ENCODE measurements at places on chromosomes 1 and 21.
A peak's percentile ranks its signal among the peaks of the same experiment; 100 is the strongest.

DNA sequence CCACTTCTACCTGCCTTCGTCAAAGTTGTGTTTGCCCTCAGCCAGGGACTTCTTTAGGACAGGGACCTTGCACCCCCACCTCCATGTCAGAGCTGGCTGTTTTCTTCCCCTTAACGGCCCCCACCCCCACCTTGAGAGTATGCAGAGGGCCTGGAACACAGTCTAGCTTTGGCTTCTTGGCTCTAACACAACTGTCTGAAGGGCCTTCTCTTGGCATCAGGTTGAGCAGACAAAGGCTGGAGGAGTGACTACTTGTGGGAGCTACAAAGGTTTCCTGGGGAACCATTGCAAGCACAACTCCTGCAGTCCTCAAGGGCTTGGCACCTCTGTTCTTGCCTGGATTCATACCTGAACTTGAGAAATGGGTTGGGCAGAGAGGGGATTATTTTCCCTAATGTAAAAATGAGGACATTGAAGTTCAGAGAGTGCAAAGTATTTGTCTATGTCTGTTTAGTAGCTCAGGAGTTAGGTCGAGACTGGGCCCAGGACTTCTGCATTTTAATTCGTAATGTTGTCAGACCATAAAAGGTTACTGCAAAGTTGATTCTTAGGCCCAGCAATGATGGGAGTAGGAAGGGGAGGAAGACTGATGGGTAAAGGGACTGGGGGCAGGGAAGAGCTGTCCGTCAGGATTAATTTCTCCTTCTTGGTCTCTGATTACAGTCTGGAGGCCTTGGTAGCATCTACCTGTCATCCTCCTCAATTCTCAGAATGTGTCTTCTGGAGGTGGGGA lies 2.6 kb downstream of the CYP4B1 start:
- no peak for DNase-seq

- DNase-seq, result no peak
Measured at GRCh38 chr1:175204330-175204729, 11.8 kb upstream of the KIAA0040 start.

DNA sequence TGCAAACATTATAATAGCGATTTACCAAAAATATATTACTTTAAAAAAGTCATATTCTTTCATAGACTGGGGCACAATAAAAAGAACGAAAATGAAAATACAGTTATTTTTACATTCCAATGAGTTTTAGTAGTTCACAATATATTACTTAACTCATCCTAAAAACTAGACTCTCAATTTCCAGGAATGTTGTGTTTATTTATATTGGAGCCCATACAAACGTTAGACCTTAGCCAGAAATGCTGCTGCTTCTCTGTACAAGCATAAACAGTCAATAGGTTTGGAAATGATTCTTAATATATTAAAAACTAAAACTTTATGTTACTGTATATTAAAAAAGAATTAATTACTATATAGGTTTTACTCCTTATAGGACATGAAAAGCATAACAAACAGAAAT lies 302.3 kb downstream of the BRINP3 start:
- DNase-seq, result no peak

DNA sequence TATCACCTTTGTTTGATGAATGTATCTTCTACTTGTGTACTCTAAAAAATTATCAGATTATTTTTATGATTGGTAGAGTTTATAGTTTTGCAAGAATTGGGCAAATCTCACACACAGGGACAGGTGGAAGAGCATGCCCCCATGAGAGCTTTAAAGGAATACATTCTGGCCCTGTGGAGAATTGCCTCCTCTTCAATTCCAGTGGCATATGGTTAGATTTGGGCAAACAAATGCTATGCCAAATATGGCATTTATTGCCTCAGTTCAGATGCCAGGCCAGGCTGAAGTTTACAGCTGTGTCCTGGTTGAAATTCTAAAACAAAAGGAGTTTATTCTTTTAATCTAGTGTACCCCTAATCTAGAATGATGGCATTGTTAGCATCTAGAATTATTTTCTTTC lies 162.4 kb upstream of the CACYBP start:
- no peak for DNase-seq

- DNase-seq, result no peak
Measured at GRCh38 chr1:50481142-50481736, 58.0 kb upstream of the DMRTA2 start.

DNA sequence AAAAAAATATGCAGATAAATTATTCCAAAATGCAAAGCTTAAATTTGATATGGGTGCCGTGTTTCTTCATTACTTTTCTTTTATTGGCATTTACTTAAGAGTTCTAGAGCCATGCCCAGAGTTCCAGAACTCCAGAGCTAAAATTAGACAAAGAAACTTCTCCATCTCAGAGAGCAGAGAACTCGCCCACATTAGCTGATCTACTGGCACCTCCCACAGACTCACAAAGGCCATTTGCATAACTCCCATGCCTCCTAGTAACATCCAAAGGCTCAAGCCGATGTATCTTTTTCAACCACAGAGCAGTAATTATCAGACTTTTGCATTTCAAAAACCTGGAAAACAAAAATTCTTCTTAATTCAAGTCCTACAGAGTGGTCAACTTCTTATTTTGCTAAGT lies 323.8 kb upstream of the ST6GALNAC5 start:
- no peak for DNase-seq

DNA sequence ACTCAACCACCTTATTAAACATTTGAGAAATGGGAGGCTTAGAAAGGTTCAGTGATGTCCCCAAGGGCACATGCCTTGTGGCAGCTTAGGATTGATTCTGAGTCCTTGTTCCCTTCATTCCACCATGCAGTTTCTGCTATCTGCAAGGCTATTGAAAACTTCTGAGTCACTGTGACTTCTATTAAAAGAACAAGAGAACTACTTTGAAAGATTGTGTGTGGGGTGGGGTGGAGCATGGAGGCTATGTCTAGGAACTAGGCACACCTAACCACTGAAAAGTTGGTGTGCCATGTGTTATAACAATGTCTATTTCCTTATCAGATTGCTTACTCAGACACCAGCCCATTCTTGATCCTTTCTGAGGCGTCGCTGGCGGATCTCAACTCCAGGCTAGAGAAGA lies 10.8 kb downstream of the MTARC1 start:
- no peak for DNase-seq

- DNase-seq, result no peak
Measured at GRCh38 chr1:31159869-31160611, 79.6 kb downstream of the NKAIN1 start.

DNA sequence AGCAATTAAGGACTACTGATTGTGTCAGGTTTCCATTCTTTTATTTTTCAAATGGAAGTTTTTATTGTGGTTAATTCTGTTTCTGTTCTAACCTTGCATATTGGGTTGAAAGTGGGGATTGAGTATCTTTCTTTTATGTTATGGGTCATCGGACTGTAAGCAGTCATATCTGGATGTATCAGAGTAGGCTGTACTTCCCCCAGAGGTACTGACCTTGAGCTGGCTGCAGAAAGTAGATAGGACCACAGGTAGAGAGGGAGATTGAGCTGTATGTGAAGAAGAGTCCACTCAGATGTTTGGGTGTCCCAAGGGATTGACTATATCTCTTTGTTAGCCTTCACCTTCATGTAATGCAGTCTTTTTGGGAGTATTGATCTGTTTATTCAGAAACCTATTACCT lies 20.5 kb upstream of the ALG14 start:
- DNase-seq, result no peak

DNA sequence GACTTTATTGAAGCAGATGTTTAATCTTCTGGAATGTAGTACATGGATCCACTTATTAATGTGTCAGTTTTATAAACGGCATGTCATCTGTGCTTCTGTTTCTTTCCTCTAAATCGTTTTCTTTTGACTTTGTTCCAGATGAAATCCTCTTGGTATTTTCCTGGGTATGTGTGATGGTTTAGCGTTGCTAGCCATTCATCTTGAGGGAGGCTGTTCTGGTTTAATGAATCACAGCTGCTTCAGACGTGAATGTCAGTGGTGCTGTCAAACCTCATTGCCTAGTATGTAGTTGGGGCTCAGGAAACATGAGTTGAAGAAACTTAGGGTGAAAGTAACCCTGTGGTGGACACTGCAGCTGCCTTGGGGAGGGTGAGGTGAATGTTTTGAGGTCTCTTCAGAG lies 33.2 kb downstream of the KCNK1 start:
- no peak for DNase-seq

GRCh38 chr1:178716111-178716510 lies 8.9 kb upstream of the RALGPS2 start:
- no peak for DNase-seq

- no peak for DNase-seq
Measured at GRCh38 chr21:29627905-29628304, 311.9 kb downstream of the GRIK1 start.

DNA sequence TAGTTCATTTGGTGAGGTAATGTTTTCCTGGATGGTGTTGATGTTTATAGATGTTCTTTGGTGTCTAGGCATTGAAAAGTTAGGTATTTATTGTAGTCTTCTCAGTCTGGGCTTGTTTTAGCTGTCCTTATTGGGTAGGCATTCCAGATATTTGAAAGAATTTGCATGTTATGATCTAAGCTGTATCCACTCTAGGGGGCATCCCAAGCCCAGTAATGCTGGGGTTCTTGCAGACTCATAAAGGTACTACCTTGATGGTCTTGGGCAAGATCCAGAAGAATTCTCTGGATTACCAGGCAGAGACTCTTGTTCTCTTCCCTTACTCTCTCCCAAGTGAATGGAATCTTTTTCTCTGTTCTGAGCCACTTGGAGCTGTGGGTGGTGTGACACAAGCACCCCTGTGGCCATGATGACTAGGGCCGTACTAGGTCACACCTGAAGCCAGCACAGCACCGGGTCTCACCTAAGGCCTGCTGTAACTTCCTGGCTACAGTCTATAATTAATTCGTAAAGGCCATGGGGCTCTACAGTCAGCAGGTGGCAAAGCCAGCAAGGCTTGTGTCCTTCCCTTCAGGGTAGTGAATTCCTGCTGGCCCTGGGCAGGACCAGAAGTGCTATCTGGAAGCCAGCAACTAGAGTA lies 74.8 kb upstream of the PDE4B start:
- no peak for DNase-seq

DNA sequence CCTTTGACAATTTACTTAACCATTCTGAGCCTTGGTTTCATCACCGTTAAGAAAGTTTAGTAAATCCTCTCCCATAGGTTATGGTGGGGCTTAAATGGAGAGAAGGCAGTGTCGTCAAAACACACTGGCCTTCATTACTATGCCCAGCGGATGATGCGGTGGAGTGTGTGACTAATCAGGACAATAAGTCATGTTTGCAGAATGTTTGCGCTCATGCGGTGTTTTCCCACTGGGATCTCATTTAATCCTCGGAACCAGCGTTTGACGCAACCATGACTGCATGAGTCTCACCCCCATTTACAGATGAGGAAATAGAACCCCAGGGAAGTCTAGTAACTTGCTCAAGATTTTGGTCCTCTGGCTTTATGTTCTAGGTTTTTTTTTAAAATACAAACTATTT lies 17.5 kb downstream of the SLC26A9 start:
- no peak for DNase-seq

- DNase-seq, result no peak
Measured at GRCh38 chr1:33971913-33972312, 108.0 kb downstream of the HMGB4 start.

DNA sequence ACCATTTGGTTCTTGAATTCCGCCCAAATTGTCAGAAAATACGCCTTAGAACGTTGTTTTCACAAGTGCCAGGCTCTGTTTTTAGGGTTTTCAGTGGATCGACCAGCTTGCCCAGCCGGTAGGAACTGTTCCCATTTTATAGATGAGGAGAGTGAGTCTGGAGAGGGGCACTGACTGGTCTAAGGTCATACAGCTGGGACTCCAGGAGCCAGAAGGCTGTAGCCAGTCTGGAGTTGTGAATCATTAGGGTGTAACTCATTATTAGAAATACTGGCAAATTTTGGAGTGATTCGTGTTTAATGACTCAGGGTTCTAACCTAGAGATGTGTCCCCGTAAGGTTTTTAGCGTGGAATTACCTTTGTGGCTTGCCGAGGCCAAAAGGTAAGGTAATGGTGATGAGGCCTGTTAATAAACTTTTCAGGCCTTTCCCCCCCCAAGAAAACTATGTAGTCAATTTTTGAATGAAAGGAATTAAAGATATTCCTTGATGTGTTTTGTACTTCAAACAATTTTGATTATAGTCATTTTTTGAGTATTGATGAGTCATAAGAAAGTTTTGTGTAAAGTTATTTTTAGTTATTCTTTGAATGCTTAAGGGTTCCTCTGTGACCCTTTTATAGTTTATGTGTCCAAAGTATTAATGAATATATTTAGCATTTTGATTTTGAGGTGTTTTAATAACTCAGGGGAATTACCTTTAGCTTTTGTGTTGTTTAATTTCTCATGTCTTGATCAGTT lies 2.1 kb downstream of the DYRK1A start:
- DNase-seq, result no peak

DNA sequence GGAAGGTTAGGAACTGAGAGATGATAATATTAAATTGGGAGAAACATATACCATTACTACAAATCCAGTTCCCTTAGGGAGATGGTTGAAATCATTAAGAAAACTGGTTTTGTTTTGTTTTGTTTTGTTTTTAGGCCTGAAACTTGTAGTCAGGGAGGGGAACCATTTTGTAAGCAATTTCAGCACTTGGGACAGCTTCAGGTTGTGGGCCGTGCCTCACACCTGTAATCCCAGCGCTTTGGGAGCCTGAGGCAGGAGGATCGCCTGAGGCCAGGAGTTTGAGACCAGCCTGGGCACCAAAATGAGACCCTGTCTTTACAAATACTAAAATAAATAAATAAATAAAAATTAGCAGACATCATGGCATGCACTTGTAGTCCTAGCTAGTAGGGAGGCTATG lies 694.3 kb upstream of the NR5A2 start:
- DNase-seq, result no peak

DNA sequence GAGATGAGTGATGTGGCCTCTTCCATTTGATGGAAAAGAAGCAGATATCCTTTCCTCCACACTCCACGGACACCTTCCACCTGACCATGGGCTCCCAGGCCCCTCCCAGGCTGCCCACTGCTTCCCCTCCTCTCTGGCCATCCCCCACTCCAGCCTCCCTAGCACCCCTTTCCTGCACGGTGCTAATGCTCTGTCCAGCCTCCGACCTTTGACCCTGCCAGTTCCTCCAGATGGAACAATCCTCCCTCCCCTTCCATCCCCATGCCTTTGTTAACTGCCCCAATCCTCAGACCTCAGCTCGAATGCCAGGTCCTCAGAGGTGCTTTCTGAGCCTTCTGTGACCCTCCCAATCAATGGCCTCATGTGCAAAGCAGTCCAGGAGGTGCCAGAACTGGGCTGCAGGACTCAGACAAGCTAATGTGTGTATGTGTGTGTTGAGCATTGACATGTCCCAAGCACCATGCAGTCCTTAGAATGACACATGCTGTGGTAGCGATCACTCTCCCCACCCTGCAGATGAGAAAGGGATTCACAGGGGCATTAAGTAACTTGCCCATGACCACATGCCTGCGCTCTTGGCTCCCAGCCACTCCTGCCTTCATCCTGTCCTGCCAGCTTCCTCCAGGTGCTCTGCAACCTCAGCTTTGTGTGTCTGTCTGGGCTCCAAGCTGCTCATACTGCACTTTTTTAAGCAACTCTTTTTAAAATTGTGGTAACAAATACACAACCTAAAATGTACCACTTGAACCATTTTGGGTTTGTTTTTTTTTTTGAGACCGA lies 63.5 kb upstream of the EDN2 start:
- peak; percentile 22 for DNase-seq

GRCh38 chr1:225254676-225255075 lies 173.2 kb downstream of the LBR start:
- no peak for DNase-seq

GRCh38 chr1:82387012-82387366 lies 586.3 kb downstream of the ADGRL2 start:
- no peak for DNase-seq

Measured in activated CD4-positive, CD25-positive, alpha-beta regulatory T cell treated with anti-CD3 and anti-CD28 coated beads, Interleukin-2, amount 50 U/mL, for 72 hours (primary cell).